ENCODE measurements at places on chromosomes 5 and 9.

GRCh38 chr9:109767404-109767803 lies 12.6 kb upstream of the PALM2AKAP2 start:
- no peak for DNase-seq

GRCh38 chr5:163633926-163634460 lies 128.6 kb downstream of the MAT2B start:
- DNase-seq: no peak

GRCh38 chr5:18720002-18720401 lies 1085.7 kb downstream of the TAF11L14 start:
- DNase-seq: no peak

DNA sequence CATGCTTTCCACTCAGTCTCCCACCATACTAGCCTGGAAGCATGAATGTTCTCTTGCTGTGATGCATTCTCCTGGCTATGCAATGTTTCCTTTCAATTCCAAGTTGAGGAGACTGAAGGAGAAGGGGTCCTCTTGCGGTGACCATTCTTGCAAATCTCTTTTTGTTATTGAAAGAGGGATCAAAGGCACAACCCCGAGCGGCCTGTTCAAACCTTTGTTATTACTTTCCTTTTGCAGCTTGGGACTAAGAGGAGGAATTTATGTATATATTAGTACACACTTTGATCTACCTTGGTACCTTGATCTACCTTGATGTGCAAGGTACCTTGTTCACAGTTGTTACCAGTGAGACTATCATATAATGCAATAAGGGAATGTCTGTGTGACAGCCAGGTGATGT lies 147.3 kb downstream of the KCTD16 start:
- no peak for DNase-seq

GRCh38 chr9:79974806-79975422 lies 403.1 kb downstream of the TLE4 start:
- DNase-seq: no peak

GRCh38 chr9:109640580-109641371 lies 139.2 kb upstream of the PALM2AKAP2 start:
- no peak for DNase-seq

GRCh38 chr5:178416206-178416882 lies 173.8 kb downstream of the COL23A1 start:
- no peak for DNase-seq

DNA sequence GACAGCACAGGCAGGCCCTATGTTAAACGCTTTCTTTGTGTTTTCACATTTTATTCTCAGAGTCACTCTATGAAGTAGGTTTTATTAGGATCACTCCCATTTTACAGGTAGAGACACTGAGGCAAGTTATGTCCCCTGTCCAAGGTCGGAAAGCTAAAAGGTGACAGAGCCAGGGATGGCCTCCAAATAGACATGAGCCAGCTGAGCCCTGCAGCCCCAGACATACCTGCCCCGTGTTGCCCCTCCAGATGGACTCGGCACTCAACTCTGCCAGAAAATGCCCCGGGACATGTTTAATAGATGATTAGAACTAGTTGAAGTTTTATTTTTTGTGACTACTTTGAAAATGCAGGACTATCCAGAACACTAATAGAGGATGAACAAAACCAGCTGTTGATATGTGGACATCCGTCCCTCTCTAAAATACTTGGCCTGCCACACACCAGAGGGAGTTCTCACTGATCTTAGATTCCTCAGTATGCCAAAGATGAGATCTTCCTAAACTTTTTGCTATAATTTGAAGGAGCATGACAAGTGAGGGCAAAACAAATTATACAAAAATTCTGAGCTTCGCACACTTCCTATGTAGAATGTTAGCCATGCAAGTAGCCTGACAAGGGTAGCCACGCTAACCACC lies 258.6 kb upstream of the ADAMTS16 start:
- DNase-seq: no peak
